ENCODE measurements at places on chromosomes 2 and 18.
A peak's percentile ranks its signal among the peaks of the same experiment; 100 is the strongest.

DNA sequence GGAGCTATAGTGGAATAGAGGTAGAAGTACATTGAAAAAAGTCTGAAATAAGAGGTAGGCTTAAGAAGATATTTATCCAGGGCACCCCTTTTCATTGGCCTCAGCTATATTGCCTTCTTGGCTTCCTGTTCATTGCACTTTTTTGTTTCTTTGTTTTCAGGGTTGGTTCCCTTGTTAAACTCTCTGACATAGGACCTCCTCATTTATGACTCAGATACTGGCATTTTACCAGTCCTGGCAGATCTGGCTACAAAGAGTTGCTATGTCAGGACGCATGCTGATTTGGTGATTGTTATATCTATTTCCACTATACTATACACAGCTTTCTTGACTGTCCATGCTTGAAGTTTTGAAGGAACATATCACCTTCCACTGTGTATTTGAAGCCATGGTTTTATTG lies 60.0 kb downstream of the GCA start:
- DNase-seq = no peak

GRCh38 chr2:217994776-217995274 lies 8.0 kb downstream of the TNS1 start:
- no peak for DNase-seq

- no peak for DNase-seq
Measured at GRCh38 chr18:22493940-22494339, 76.2 kb upstream of the CTAGE1 start.

DNA sequence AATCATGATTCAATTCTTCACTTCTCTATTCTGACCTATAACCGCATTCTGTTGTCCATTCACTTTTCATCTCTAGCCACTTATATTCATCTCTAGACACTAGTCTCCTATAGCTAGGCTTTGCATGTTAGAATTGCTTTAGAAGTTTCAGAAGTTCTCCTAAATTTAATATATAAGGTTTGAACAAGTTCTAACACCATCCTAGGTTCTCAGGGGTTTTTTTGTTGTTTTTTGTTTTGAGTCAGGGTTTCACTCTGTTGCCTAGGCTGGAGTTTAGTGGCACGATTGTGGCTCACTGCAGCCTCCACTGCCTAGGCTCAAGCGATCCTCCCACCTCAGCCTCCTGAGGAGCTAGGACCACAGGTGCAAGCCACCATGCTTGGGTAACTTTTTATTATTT lies 19.9 kb downstream of the WDSUB1 start:
- no peak for DNase-seq

DNA sequence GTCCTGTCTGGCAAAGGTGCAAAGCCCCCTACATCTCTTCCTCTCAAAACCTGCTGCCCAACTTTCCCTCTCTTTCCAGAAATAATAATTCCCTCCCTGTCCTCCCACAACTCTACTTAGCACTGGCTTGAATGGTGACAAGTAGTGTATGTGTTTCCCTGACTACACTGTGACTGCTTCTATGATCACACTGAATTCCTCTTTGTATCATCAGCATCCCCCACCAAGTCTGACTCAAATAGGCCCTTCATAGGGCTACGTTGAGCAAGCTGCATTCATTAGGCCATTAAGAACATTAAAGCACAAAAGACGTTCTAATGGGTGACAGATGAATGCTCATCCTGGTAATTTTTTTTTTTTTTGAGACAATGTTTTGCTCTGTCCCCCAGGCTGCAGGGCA lies 13.7 kb upstream of the ST3GAL5 start:
- DNase-seq = no peak

DNA sequence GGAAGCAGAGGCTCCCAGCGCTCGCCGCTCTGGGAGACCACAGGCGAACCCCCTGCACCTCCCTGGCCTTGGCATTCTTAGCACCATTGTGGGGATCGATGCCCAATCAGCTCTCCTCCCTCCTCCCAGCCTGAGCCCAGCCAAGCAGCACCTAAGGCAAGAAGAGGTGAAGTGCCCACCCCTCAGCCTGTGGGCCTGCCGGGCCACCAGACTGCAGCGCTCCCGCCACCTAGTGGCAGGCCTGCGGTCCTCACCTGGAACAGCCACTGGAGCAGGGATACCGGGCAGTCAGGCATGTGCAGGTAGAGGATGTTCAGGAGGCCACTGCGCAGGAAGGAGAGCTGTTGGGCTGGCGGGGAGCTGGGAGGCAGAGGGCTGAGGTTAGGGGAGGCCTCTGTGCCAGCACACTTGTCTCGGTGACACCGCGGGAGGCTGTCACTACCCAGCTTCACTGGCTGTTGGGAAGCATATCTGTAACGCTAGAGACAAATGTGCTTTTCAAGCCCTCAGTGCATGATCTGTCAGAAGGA lies 35.2 kb downstream of the FAM178B start:
- peak; percentile 48 for DNase-seq

DNA sequence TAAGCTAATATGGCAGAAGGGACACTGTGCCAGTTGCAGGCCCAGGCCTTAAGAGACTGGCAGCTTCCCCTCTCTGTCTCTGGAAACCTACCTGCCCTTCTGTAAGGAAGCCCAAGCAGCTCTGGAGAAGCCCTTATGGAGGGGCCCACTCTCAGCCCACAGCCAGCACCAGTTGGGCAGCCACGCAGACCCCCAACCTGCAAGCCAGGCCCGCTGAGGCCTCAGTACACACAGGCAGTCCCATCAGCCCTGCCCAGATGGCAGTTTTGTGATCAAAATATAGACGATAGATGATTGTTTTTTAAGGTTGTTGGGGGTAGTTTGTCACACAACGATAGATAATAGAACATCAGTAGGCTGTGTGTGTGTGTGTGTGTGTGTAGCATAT lies 36.8 kb upstream of the ALPP start:
- DNase-seq = no peak

All from NCI-H1092 (cell line).